ENCODE measurements at places on chromosomes 7 and 10. TPM values are rescaled to one million over a fixed set of nuclear protein-coding genes. Genes with fewer than 3 reads are reported as not detected.

PCDH15 gene
- not detected for total RNA-seq

RNLS gene
- total RNA-seq, result 1.9 TPM

GRCh38 chr10:93438613-93439253 is 43.4 kb downstream of the MYOF start:
- DNase-seq, result no peak

HMX2 gene
- not detected for total RNA-seq

DNA sequence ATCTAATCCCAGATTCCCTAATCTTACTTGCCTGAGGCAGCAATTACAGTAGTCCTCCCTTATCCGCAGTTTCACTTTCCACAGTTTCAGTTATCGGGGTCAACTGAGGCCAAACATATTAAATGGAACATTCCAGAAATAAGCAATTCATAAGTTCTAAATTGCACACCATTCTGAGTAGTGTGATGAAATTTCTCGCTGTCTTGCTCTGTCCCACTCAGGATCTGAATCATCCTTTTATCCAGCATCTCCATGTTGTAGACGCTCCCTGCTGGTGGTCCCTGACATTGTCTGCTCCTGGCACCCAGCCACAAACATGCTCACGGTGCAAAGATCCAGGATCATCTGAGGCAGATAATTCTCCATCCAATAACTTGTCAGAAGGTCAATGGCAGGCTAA is 128.7 kb upstream of the CXCL12 start:
- DNase-seq, result no peak

OR2A1 gene
- total RNA-seq, result not detected

C10orf143 gene
- total RNA-seq, result 1.9 TPM

DNA sequence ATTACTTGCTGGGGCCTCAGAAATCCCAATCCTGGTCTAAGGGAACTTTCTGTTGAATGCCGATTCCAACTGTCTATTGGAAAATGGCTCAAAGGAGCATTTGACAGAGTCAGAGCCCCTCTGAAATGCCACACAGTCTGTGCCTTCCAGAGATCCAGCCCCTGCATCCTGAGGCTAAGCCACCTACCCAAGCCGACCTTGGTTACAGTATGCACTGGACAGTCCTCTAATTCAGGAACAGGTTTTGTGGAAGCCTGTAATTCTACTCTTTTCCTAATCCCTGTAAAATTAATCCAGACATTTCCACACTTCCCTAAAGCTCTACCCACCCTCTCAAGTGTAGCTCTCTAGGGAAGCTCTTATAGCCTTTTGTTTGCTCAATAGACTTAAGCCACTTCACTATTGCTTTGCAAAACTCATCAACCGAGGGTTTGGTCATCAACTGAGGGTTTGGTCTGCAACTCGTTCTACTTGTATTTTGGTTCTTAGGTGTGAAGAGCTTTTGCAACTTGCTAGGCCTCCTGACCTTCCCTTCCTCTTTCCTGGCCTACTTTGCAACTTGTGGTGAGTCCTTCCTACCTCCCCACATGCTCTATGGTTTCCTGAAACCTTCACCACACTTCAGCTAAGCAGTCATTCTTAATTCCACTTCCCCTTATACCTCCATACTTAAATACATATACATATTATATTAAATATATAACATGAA is 364.8 kb downstream of the SFMBT2 start:
- no peak for DNase-seq

GRCh38 chr7:110387689-110388088 is 703.2 kb upstream of the LRRN3 start:
- no peak for DNase-seq

BTBD16 gene
- not detected for total RNA-seq

DNA sequence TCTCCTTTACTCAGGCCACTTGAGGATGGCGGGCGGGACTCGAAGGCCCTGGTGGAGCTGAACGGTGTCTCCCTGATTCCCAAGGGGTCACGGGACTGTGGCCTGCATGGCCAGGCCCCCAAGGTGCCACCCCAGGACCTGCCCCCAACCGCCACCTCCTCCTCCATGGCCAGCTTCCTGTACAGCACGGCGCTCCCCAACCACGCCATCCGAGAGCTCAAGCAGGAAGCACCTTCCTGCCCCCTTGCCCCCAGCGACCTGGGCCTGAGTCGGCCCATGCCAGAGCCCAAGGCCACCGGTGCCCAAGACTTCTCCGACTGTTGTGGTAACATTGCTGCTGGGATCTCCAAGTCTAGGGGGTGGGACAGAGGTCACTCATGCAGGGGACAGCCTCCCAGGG is 65.7 kb downstream of the GTF2IRD1 start:
- no peak for DNase-seq

DNA sequence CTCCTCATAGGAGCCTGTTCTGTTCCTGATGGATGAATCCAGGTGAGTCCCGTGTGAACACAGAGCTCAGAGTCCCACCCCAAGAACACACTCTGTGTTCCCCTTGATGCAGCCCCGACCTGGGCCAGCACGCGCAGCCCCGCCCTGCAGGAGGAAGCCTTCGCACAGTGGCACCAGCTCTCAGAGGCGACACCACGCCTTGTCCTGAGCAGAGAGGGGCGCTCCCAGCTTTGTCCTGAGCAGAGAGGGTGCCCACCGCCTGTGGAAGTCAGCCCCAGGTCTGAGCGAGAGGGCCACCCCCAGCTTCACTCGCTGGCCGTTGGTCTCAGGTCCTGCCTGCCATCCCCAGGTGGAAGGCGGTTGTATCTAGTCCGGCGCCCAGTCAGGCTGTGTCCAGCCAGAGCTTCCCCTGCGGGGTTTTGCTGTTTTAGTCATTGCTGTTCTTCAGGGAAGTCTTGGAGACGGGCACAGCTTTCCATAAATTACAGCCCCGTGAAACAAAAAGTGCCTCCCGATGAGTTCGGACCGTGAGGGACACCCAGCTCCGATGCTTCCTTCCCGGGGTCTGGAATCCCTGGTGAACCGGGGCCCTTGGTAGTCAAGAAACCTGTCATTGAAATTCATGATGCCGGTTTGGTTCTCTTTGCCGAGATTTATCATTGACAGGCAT is 43.6 kb downstream of the NKX6-2 start:
- DNase-seq, result no peak

DNA sequence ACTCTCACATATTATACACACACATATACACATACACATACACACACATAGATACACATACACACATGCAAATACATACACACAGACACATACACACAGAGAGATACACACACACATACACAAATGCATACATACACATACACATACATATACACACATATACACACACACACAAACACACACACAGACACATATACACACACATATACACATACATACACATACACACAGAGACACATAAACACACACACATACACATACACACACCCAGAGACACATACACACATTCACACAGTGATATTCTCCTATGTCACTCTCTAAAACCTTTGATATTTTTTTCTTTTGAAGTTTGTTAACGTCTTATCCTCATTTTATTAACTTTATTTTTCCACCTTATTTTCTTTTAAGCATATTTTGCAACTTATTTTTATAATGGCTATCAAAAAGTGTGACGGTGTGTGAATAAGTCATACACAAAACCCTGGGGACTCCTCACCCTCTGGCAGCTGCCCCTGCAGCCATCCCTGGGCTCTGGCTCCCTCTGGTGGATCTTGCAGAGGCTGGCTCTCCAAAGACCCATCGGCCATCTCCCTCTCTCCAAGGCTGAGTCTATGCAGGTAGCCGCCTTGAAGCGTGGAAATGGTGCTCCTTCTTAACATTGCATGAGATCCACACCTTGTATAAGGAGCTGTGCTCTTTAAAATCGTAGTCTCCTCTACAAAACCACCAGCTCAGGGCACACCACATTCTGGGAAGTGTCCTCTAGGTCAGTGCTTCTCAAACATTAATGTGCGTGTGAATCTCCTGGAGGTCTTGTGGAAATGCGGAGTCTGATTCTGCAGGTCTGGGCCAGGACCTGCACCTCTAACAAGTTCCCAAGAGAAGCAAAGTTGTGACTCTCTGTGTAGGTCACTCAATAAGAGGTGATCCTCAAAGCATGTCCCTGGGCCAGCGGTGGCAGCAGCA is 4.1 kb upstream of the C10orf120 start:
- DNase-seq, result peak; percentile 16

DNA sequence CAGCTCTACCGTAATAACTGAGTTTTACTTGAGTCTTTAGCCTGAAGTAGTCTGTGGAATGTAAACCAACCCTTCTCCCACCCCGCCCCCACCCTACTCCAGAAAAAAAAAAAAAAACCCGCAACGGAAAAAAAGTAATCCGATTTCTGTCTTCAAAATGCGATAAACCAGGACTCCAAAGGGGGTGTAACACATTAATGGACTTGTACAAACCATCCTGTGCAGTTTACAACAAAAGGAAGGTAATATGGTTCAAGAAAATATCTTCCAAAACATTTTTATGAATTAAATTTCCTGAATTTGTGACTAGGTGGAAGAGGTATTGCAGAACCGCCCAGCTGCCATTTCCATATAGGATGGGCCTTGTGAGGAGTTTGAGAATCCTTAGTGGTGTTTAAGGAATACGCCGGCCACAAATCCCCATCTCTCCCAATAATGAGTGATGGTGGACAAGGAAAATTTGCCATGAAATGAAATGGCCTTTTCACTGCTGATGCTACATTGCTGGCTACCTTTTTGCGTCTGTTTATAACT is 10.6 kb downstream of the SKIDA1 start:
- no peak for DNase-seq

- DNase-seq, result no peak
Measured at GRCh38 chr7:155660758-155661093, 16.3 kb downstream of the RBM33 start.

DNA sequence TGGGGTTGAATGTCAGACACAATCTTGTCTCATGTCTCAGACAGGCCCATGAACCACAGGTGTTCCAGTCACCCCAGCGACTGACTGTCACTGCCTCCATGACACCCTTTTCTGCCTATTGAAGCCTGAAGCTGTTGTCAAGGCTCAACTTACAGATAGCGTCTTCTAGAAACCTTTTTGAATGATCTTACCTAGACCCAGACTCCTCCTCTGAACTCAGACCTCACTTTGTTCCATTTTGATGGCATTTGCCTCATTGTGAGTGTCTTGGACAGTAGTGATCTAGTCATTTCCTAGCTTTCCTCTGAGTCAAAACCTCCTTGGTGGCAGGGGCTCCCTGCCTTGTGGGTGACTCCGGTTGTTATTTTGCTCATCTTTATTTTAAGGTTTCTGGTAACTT is 98.3 kb upstream of the AGK start:
- DNase-seq, result no peak

GRCh38 chr7:17093461-17093860 is 205.0 kb upstream of the AHR start:
- no peak for DNase-seq

DNA sequence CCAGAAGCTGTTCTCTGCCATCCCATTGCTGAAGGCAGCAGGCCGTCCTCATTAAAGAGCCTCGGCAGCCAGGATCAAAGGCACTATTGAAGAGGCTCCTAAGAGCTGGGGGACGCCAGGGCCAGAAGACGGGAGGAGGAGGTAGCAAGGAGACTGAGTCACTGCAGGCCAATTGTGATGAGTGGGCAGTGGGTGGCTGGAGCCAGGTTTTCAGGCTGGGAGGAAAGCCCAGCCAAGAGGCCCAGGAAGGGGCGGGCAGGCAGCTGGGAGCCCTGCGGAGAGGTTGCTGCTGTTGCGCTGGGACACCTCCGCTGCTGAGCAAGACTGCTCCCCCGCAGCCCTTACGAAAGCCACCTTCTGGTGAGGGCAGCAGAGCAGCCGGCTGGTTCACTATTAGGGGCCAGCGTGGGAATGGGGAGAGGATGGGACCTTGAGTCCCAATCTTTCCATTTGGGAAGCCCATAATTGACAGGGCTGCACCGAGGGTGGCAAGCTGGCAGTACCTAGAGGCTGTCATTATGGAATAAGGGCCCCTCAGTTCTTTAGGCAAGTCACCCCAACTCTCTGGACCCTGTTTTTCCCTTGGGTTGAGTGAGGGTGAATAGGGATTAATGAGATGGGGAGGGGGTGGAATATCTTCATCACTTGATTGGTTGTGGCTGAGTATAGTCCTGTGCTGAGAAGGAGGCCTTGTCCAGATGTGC is 48.4 kb downstream of the UNC5B start:
- peak; percentile 89 for DNase-seq

GRCh38 chr7:1691601-1692514 is 21.8 kb downstream of the ELFN1 start:
- no peak for DNase-seq

DNA sequence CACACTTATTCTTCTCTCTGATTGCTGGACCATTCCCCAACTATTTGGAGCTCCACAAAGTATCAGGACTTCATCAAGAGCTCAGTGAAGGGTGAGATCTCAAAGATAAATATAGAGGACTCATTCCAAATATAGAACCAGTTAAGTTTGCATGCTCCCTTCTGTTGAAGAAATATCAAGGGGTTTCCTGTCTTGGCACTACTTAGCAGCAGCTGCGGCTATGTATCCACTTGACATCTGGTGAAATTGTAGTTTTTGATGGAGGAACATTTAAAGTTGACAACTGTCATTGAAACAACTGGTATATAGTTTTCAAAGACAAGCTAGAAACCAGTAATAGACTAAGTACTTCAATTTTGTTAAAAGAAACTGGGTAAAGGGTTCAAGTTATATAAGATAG is 1.0 kb upstream of the SPAG6 start:
- DNase-seq, result no peak

GRCh38 chr7:69739931-69740431 is 141.7 kb downstream of the AUTS2 start:
- DNase-seq, result no peak

TMUB1 gene
- 61.0 TPM for total RNA-seq

DNA sequence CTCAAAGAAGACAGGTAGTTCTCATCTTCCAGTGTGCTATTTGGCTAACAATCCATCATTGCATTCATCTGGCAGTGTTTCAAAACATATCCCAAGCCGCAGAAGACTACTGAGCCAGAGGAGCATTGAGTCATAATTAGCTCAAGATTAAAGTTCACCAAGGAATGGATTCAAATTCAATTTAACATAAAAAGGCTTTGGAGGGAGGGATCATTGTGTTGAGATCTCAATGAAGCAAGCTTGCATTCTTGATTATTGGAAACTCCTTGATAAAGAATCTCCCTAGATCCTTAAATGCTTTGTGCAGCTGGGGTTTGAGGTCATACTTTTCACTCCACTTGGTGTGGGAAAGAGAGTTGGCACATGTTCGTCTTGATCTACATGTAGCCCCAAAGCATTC is 142.8 kb upstream of the SEMA3A start:
- DNase-seq, result no peak

- DNase-seq, result no peak
Measured at GRCh38 chr7:107219563-107220244, 50.9 kb downstream of the HBP1 start.

DNA sequence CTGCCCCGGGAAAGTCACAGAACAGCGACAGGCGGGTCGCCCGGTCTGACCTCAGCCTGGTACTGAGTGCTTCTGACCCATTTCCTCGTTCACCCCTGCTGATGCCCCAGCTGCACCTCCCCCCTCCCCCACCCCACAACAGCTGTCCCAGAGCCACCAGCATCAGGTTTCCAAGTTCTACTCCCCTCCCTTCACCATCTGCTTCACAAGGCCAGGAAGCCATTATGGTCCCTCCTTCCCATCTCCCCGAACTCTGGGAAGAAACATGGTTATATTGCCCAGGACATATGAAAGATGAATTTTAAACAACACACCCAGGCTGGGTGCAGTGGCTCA is 301.9 kb upstream of the GALNT17 start:
- no peak for DNase-seq

GRCh38 chr7:5517057-5517456 is 93.4 kb upstream of the TNRC18 start:
- no peak for DNase-seq

AKR1C8 gene
- not detected for total RNA-seq

Data from HFFc6 (cell line).